ENCODE measurements at places on chromosomes 13 and 19.

DNA sequence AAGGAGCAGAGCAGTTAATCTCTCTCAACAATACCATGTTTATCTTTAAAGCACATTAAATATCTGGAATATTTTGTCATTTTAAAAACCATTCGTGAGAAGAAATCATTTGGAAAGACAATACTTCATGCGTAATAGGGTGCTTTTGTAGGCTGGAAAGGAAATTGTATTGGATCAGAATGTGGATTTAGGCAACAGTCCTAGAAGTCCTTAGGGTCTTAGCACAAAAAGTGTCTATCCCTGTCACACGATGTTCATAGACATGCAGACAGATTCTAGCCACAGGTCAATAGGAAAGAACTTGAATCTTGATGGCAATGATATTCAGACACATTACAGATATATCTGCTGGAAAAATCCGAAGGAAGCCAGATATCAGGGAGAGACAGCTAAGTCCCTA is 156.0 kb downstream of the KCTD12 start:
- no peak for DNase-seq

DNA sequence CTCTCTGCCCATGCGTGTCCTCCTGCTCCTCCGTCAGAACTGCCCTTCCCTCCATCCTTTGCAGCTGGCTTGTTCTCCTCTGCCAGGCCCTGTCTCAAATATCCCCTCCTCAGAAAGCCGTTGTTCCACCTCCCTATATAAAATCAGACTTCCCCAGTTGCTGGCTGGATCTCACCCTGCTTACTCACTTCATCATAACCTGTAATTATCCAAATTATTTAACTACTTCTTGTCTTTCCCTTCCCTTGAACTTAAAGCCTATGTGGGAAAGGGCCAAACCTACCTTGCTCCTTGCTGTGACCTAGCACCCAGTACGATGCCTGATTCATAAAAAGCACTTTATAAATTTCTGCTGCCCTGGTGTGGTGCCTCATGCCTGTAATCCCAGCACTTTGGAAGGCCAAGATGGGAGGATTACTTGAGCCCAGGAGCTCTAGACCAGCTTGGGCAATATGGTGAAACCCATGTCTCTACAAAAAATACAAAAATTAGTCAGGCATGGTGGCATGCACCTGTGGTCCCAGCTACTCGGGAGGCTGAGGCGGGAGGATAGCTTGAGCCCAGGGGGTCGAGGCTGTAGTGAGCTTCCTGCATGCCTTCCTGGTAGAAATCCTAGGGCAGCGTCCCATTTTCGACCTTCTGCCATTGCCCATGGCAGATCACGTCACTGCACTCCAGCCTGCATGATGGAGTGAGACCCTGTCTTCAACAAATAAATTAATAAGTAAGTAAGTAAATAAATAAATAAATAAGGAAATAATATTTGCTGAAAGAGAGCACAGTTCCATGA is 39.5 kb upstream of the ZNF536 start:
- DNase-seq, result no peak

DNA sequence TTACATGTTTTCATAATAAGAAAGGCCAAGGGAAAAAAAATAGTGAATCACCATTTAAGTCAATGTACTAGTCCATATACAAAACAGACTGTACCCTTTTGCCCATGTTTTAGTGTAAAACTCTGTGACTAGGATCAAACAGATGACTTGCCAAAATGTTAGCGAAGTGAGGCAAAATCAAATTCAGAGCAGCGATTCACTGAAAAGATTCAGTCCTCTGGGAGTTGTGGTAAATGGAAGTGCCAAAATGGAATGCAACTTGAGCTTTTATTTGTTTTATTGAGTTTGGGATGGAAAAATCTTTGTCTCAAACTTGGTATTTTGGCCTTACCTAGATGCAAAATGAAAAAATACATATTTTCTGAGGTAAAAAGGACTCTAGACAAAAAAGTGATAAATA is 9.1 kb downstream of the CDADC1 start:
- no peak for DNase-seq

DNA sequence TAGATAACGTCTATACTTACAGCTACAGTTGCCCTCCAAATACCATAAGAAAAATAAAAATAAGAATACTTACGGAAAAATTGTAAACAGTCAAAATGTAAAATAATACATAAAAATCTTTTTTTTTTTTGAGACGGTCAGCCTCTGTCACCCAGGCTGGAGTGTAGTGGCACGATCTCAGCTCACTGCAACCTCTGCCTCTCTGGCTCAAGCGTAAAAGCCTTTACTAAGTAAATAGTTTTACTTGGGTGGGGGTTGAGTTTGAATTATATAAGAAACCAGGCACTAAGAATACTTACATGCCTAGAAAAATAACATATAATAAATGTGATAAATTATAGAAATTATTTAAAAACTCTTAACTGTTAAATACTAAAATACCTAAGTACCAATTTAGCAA is 1413.0 kb upstream of the PRR20A start:
- DNase-seq, result no peak

DNA sequence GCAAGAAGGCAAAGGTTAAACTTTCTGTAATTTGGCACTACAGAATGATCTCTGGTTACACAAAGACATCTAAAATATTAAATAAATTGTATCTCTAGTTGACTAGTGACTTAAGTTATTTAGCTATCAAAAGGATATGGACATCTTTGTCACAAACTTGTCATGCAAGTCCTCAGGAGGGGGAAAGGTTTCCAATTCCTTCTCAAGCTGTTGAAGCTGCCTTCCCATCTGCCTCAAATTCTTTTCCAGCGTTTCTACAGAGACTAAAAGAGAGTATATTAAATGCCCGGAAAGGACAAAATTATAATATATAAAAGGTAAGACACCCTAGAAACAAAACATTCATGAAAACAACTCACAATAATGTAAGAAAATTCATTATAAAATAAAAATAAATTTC is 324.5 kb downstream of the DIAPH3 start:
- DNase-seq, result no peak

DNA sequence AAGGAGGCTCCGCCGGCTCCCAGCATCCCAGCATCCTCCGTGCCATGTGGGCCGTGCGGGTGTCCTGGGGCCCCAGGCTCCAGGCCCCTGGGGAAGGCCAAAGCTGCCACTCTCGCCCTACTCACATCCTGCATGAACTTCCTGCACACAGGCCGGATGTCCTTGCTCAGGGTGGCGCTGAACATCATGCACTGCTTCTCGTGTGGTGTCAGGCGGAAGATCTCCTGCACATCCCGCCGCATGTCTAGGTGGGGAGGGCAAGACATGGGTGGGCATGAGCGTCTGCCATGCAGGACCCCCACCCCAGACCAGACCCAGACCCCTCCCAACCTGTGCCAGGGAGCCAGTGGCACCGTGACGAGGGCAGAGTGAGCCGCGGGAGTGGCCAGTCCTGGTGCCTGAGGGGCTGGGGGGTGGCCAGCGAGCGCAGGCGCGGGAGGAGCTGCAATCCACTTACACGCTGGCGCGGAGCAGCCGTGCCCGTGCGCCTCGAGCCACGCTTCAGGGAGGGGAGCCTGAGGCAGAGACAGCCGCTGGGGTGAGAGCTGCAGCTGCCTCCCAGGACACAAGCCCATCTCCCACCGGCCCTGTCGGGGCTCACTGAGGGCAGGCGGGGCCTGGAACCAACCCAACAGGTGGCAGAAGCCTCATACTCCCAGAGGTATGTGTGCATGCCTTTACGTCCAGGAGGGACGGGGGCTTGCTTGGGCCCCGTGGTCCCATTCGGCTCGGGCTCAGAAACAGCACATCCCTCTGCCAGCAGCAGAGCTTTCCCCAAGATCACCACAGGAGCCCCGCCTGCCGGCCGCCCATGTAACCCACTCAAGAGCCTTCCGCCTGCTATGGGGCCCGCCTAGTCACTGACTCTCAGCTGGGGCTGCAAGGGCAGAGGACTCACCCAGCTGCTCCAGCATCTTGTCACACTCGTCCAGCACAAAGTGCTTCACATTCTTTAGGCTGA is 8.8 kb downstream of the DDX39A start:
- no peak for DNase-seq

- DNase-seq, result peak; percentile 88
Observed at GRCh38 chr13:113816946-113817859, 46.7 kb downstream of the GAS6 start.

GRCh38 chr13:114112826-114113322 is 19.5 kb downstream of the RASA3 start:
- DNase-seq, result no peak

GRCh38 chr13:31160857-31161556 is 697 bp downstream of the HSPH1 start:
- peak; percentile 34 for DNase-seq

GRCh38 chr13:45184693-45185092 is 16.2 kb downstream of the KCTD4 start:
- no peak for DNase-seq

DNA sequence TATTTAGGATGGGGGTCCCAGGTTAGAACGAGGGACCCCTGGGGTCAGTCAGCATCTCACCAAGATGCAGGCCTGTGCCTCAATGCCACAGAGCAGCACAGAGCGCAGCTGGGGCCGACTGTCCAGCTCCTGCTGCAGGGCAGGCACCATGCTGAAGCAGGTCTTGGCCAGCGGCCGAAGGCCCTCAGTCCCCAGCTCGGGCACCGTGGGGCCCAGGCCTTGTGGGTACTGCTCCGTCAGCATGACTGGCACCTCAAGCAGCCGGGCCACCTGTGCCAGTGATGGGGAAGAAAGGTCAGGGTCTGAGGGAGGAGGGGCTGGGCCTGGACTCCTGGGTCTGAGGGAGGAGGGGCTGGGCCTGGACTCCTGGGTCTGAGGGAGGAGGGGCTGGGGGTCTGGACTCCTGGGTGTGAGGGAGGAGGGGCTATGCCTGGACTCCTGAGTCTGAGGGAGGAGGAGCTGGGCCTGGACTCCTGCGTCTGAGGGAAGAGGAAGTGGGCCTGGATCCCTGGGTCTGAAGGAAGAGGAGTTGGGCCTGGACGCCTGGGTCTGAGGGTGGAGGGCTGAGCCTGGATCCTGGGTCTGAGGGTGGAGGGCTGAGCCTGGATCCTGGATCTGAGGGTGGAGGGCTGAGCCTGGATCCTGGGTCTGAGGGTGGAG is 5.7 kb downstream of the ISOC2 start:
- no peak for DNase-seq

DNA sequence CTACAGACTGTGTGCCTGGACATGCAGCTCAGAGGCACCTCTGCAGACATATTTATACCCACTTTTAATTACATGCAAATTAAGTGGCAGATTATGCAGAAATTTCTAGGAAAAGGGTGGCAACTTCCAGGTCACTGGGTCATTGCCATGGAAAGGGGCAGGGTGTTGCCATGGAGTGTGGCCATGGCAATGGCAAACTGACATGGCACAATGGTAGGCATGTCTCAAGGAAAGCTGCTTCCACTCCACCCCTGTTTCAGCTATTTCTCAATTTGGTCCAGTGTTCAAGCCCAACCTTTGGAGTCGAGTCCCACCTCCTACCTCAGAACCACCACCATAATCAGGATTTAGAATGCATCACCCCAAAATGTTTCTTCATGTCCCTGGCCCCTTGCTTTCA is 170.7 kb upstream of the TSHZ3 start:
- no peak for DNase-seq

DNA sequence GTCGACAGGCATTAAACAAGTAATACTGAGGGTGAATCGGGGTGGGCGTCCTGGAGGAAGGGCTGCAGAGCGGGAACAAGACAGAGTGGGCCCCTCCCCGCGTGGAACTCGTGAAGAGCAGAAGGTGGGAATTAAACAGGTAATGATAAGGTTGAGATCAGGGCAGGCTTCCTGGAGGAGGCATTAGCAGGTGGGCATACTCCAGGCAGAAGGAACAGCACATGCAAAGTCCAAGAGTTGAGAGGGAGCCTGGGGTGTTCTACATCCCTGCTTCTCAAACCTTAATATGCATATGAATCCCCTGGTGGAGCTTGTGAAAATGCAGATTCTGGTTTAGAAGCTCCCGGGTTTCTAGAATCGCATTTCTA is 23.3 kb downstream of the SLC8A2 start:
- DNase-seq, result no peak

DNA sequence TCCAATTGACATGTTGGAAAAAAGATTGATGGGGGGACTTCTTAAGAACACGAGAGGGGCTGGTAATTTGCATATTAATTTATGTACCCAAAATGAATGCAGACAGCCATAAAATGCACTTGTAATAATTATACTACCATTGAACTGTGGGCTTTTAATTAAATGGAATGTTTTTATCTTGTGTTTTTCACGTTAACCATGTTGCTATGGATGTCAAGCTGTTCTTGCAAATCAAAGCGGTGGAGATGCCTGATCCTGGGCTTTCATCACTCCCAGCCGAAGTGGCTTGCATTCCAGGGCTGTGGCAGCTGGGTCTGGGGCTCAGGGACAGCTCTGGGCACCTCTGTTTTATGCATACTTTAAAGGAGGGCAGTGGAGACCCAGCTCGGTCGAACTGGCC is 179.4 kb upstream of the TMTC4 start:
- no peak for DNase-seq

DNA sequence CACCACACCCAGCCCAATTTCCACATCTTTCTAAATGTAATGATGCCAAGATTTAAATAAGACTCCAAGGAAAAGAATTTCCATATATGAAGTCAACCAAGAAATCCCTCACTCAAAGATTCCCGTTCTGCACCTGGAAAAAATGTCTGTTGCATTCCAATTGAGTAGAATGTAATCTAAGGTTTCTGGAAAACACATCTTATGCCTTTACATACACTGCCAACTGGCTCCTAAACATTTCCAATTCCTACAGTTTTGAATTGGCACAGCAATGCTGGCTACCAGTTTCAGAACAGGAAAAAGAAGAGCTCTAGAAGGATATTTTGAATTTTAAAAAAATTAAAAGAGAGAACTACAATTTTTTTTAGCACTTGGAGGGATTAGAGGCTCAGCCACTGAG is 43.0 kb downstream of the COL4A2 start:
- DNase-seq, result no peak

GRCh38 chr13:30510811-30511371 is 45.2 kb upstream of the HMGB1 start:
- DNase-seq, result no peak

DNA sequence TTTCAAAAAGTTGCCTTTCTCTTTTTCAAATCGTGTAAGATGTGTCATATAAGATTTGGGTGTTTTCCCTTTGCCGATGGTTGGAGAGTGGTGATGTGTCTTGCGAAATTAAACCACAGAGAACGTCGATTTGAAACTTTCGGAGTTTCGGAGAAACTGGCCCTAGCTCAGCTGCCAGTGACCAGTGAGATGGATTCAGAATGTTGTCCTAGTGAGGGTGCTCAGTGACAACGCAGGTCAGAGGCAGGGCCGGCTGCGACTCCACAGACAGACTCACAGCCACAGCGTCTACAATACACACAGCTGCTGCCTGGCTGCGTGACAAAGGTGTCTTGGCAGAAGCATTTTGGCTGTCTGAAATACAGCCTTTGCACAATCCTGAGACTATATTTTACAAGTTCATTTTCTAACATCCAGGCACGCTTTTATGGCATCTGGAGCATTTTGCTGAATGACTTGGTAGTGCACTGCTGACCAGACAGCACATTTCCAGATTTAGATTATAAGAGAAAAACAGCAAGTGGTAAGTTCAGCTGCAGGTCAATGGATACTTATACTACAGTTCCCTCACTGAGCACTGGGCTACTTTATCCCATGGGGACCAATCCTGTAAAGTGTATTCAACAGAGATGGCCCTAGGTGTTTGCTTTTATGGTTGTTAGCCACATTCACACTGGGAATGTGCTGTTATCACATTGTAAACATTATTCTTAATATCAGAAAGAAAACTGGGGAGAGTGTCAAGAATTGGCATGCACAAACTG is 207.5 kb downstream of the KCNRG start:
- no peak for DNase-seq

- no peak for DNase-seq
Observed at GRCh38 chr13:89227356-89227755, 1556.2 kb downstream of the SLITRK5 start.

GRCh38 chr19:43519436-43520088 is 7.4 kb downstream of the ETHE1 start:
- peak; percentile 51 for DNase-seq
